Caco-2 (cell line): ENCODE measurements at places on chromosomes 12 and 14.

DNA sequence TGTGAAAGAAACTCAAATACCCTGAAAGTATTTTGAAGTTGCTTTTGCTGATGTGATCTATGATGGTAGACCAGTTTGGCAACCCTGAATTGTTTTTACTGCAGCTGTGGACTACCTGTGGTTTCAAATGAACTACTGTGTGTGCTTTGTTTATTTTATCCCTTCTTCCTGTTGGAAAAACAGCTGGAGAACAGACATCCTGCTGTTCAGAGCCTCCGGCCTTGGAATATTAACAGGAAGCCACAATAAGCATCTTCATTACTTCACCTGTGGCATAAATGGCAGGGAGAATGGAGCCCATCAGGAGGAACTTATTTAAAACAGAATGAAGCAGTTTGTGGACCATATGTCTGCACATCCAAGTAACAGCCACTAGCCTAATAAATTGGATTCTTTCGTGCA, 104.8 kb downstream of the DUSP6 start:
- DNase-seq = no peak

GRCh38 chr12:19577281-19577530, 137.9 kb downstream of the AEBP2 start:
- no peak for DNase-seq

GRCh38 chr12:127174881-127175280, 1092.1 kb upstream of the TMEM132C start:
- no peak for DNase-seq

GRCh38 chr14:33689680-33690079, 261.2 kb downstream of the EGLN3 start:
- no peak for DNase-seq

- no peak for DNase-seq
Observed at GRCh38 chr14:77113644-77114043, 15.6 kb downstream of the CIPC start.

GRCh38 chr14:60970146-60970545, 10.7 kb downstream of the TRMT5 start:
- DNase-seq = no peak
